ENCODE measurements at places on chromosomes 2 and 18. TPM values are rescaled to one million over a fixed set of nuclear protein-coding genes. Genes with fewer than 3 reads are reported as not detected.

Gene ERMN
- not detected for total RNA-seq

Gene ST8SIA3
- not detected for total RNA-seq

Gene BARD1
- total RNA-seq = 8.9 TPM

Gene SAG
- total RNA-seq = not detected

Gene CXCR2
- not detected for total RNA-seq

Gene CD8B2
- total RNA-seq = not detected

Gene CFC1
- not detected for total RNA-seq
